ENCODE measurements at places on chromosomes 6 and 20. TPM values are rescaled to one million over a fixed set of nuclear protein-coding genes. Genes with fewer than 3 reads are reported as not detected.

DNA sequence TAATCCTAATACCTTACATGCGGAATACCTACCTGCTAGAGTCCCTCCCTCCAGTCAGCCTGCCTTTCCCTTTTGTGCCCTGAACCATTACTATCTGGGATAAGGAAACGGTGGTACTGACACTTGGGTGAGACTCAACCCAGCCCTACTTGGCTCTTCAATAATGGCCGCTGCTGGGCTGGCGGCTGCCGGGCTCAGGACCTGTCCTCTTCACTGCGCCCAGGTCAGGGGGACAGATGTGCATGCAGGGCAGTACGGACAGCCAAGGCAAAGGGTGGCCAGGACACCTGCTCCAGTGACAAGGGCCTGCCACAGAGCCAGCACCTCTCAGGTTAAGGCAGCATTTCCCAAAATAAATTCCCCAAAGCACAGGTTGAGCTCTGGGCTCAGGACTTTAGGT, 29.9 kb downstream of the UBE2V1 start:
- DNase-seq, result no peak

GRCh38 chr6:88823998-88824397, 139.4 kb downstream of the RNGTT start:
- DNase-seq, result no peak

DNA sequence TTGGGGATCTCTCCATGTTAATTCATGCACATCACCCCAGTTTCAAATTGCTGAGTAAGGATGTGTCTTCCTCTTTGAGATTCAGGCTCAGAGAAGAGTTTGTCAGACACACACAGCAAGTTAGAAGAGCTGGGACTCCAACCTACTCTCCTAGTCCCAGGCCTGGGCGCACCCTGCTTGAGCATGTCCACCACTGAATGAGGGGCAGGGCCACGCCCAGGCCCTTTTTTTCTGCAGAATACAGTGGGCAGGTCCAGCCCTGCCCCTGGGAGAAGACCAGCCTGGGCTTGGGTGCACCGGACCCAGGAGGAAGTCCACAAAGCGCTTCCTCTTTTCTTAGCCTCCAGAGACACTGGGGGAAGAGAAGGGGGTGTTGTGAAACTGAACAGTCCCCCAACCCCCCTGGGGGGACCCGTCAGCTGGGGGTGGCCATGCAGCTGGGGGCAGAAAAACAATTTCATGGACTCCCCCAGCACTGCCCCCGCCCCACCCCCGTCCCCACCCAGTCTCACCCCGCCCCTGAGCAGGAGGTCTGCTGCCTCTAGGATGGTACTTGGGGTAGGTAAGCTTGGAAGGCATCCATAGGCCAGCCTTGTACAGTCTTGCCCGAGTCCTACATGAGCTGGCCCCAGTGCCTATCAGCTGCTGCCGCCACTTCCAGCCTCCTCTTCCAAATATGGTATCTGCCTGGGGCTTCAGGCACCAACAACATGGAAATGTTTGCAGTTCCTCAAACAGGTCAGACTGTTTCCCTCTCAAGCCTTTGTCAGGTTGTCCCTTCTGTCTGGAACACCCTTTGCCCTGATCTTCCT, 11.7 kb upstream of the HCK start:
- DNase-seq, result peak; percentile 21

DNA sequence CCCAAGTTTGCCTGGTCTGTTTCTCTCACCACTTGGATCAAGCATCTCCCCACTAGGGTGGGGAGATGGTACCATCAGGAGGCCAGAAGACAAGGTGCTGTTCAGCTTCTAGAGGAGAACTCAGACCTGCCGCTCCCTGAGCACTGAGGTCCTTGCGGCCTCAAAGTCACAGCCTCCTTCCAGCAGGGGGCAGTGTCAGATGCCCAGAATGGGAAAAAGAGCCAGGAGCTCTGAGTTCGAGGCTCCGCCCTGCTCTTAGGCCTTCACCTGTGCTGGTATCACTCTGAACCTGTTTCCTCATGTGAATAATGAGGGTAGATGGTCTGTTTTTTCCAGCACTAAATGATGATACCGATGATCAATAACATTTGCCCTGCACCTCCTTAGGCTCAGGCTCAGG, 68.7 kb downstream of the TOX2 start:
- DNase-seq, result no peak

- no peak for DNase-seq
Observed at GRCh38 chr6:122040261-122040660, 359.2 kb upstream of the HSF2 start.

- no peak for DNase-seq
Observed at GRCh38 chr6:47321577-47321976, 11.9 kb upstream of the TNFRSF21 start.

DNA sequence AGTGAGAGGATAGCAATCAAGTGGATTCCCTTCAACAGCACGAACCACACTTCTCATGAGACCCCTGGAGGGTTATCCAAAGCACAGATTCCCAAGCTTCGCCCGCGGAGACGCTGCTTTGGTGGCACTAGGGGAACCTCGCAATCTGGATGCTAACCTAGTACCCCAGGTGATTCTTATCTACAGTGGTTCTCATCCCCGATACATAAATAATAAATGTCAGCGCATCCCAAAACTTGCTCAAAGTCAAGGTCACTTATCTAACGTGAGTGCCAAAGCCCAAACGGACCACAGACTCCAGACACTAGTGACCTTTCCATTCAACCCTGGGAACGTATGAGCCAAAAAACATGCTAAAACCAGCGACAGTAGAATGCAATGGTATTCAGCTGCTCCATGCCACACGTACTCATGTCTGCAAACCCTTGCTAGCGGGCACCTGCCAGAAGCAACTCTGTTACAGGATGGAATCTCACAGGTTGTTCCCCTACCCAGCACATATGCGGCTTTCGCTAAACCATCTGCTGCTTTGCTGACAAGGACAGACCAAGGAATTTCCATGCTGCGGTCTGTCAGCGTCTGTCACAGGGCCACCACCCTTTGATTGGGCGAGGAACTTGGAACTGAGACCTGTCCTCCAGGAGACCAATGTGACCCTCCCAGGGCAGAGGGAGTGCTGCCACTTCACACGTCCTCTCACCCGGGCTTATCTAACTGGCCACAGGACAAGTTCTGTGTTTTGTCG, 16.8 kb downstream of the MYLK4 start:
- peak; percentile 63 for DNase-seq

- no peak for DNase-seq
Observed at GRCh38 chr6:2737885-2738284, 12.8 kb downstream of the MYLK4 start.

GRCh38 chr6:33277663-33278391, 904 bp downstream of the B3GALT4 start:
- DNase-seq, result no peak

- DNase-seq, result no peak
Observed at GRCh38 chr20:54351371-54352136, 123.8 kb upstream of the DOK5 start.

- DNase-seq, result no peak
Observed at GRCh38 chr6:81252231-81252630, 500.2 kb downstream of the TENT5A start.

- no peak for DNase-seq
Observed at GRCh38 chr6:112883095-112883494, 536.0 kb downstream of the RFPL4B start.

DNA sequence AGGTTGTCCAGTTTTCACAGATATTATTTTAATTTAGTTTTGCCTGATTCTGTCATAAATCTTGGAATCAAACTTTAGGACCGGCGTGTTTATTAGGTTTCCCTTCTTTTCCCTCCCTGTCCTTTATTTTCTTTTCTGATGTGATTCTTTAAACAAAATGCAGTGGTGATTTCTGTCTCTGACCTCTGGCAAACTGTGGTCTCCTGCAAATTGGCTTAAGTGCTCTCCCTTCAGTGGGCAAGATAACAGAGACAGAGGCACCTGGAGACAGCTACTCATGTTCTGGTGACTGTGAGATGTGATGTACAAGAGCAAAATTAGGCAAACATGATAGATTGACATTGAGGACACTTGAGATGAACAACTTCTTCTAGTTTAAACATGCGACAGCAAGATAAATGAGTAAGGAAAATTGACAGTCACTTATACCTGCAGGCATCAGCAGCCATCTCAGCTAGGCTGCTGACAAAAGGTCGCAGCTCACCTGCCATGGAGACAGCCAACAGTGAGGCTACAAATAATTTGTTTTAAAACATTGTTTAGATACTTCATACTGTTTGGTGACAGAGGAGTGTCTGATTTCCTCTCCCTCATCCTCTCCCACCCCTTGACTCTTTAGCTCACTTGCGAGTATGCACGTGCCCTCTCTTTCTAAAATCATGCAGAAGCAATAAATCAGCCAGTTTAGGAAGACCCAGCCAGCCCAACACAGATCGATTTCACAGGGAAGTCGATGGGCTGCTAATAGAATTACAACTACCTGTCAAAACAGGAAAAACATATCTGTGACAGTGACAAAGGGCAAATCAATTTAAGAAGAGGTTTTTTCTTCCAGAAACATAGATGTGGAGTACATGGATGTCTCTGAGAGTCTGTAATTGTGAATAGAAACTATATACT, 63.4 kb upstream of the MAP3K7 start:
- DNase-seq, result no peak

BCL2L1 gene
- total RNA-seq, result 34.5 TPM

CLPSL2 gene
- total RNA-seq, result not detected

RSPO4 gene
- total RNA-seq, result not detected

KIF25 gene
- total RNA-seq, result 0.20 TPM

RAMACL gene
- total RNA-seq, result 0.68 TPM

All from psoas muscle (tissue), 8 donors.